ENCODE measurements at places on chromosomes 13 and 19.

DNA sequence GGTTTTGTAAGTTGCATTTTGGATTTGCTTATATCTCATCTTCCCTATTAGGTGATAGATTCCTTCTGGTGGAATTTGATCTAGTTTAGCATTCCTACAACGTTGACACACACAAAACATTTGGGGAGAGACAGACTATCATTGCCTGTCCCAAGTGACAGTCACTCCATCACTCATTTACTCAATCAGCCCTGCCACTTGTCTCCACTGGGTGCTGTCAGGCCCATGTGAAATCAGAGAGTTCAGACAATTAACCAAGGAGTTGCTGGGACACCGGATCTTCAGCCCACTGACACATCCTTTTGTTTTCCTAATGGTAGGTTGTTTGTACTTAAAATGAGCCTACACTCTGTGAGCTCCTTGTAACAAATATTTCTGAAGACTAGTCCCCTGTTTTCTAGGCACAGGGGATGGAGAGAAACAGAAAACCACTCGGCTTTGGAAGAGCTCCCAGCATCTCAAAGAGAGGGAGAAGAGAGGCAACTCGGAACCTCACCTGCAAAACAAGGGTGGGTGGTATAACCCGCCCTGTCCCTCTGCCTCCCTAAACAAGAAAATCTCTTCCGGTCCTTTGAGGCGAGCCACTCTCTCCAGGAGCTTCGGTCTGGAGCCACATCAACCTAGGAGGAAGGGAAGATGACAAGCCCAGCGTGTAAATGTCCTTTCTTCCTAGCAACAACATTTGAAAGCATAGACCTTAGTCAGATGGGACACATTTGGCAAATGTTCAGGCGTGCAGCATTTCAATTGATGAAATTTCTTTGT is 440.9 kb upstream of the KLF12 start:
- no peak for DNase-seq

- DNase-seq, result no peak
These were observed 92.3 kb downstream of the URI1 start for GRCh38 chr19:30034321-30034720.

DNA sequence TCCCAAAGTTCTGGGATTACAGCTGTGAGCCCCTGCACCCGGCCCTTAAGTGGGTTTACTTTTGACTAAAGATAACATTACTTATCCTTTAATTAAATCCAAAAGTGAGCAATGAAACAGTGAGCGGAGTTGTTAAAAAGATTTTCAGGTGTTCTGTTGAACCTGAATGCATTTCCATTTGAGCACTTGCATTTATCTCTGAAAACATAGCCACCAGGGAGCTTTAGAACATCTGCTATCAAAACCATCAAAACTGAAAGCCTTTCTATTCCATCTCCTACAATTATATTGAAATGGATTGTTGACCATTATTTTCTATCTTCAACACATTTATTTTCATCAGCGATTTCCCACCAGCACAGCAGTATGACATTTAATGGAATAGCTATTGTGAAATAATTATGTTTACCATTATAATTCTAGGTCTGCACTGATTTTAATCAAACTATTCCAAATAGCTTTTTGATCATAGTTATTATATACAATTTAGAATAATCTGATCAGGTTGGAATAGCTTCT is 269.0 kb downstream of the FGF14 start:
- no peak for DNase-seq

DNA sequence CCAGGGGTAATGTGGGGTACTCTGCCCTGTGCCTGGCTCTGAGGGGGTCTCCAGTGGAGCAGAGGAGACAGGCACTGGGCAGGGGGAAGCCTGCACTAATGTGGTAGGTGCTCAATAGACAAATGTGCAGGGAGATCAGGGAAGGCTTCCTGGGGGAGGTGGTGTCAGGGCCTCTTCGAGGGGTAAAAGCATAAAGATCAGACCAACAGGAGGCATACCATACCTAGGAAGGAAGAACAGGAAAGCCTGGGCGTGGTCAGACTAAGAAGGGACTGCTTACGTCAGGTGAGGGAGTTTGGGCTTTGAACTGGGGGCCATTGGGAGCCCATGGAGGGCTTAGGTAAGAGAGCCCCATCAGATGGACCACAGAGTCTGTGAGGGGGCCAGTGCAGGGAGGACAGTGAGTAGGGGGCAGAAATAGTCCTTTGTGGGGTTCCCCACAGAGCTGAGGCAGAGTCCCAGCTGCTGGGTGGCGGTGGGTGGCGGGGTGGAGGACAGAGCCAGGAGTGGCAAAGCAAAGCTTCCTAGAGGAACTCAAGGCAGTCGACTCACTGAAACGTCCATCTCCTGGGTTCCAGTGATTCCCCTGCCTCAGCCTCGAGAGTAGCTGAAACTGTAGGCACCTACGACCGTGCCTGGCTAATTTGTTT is 8.8 kb downstream of the PRR36 start:
- no peak for DNase-seq

- no peak for DNase-seq
These were observed 550.1 kb downstream of the DACH1 start for GRCh38 chr13:71316792-71317363.

DNA sequence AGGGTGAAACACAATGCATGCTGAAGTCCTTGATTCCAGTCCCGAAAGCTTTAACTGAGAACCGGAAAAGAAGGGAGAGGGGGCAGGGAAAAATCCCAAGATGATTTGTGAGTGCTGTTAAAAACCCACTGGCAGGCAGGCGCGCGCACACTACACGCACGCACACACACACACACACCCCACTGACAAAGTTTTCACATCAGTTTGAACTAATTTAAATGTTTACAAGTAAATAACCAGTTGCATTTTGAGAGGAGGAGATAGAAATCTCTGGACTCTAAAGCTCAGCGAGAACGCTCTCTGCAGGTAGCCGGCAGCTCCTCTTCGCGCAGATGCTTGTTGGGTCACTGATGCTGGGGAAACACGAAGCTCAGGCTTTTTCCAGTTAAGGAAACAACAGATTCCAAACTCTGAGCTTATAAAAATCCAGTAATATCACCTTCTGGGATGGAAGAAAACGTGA is 818 bp upstream of the SLITRK1 start:
- DNase-seq, result no peak

- DNase-seq, result no peak
These were observed 41.8 kb downstream of the TPT1 start for GRCh38 chr13:45299194-45299593.

DNA sequence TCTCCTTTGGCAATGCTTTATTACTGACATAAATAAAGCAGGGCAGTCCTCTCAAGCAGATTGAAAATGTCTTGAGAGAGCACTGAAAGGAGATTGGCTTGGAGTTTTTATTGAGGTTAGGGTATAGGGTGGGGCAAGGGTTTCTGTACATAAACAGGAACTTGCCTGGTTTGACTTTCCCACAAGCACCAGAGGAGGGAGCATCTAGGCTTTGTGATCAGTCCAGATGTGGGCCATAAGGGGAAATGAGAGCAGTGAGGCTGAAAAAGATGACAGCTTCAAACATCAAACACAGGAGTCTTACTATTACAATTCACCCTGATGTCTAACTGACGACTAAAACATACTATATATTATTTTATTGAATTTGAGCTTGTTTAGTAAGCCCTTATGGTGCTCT is 260.9 kb downstream of the MTUS2 start:
- no peak for DNase-seq

GRCh38 chr19:50673118-50673517 is 23.9 kb downstream of the C19orf81 start:
- no peak for DNase-seq

DNA sequence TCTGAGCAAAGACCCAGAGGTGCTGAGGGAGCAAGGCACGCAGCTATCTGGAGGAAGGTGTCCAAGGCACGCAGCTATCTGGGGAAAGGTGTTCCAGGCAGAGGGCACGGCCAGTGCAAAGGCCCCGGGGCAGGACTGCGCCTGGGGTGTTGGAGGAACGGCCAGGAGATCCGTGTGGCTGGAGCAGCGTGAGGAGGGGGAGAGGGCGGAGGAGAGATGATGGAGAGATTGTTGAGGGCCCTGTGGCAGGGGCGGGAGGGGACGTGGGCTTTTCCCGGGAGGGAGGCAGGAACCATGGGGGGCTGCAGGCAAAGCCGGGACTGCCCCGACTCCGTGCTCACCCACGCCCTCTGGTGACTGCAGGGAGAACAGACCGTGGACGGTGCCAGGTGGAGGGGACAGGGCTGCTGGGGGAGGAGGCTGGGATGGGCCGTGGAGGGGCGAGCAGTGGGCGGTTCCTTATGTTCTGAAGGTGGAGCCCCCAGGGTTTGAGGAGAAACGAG is 13.3 kb upstream of the MISP start:
- DNase-seq, result peak; percentile 60

- no peak for DNase-seq
These were observed 202.1 kb downstream of the KLF12 start for GRCh38 chr13:73932091-73932490.

DNA sequence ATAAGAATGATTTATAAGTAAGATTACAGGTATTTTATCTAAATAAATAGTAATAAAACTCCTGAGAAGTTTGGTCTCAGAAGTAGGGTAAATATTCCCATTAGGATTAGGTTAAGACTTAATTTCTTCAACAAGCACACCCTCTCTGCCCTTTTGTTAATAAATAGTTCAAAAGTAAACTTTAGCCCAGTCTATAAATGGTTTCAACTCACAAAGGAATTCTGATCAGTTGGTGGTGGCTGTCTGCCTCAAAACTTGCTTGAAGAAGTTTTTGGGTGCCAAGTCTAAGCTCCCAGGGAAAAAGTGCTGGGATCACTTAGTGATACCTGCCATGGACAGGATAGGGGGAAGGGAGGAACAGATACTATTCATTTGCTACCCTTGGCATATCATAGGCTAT is 22.9 kb downstream of the MBNL2 start:
- no peak for DNase-seq

DNA sequence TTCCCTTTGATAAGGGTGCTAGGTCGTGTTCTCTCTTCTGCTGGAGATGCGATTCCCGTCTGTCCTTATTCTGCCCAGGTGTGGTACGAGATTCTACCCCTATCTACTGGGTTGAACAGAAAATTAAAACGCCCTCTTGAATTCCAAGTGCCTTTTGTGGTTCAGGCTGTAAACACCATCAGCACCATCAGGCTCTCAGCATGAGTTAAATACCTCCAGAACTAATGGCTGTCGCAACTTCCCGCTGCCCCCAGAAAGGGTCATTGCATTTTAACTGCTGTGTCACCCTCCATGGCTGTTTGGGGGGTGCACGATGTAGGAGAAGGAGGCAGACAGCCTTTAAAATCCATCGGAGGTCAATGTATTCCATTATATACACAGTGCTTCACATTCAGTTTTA is 177.4 kb downstream of the OXGR1 start:
- DNase-seq, result no peak

DNA sequence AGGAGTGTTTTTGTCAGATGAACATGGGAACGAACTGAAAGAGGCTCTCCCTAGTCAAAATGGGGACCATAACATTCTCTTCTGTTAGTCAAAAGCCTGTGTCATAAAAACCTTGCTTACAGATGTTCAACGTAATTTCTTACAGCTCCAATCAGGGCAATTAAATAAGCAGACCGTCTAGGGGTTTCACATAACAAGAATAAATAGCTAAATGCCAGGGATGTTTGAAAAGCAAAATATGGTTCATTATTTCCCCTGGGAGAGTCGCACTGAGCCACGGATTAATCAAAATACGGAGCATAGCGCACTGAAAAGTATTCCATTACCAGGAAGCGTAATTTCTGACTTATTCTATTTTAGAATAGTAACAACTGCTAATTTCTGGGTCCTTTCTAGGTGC is 63.7 kb upstream of the MRI1 start:
- DNase-seq, result no peak

DNA sequence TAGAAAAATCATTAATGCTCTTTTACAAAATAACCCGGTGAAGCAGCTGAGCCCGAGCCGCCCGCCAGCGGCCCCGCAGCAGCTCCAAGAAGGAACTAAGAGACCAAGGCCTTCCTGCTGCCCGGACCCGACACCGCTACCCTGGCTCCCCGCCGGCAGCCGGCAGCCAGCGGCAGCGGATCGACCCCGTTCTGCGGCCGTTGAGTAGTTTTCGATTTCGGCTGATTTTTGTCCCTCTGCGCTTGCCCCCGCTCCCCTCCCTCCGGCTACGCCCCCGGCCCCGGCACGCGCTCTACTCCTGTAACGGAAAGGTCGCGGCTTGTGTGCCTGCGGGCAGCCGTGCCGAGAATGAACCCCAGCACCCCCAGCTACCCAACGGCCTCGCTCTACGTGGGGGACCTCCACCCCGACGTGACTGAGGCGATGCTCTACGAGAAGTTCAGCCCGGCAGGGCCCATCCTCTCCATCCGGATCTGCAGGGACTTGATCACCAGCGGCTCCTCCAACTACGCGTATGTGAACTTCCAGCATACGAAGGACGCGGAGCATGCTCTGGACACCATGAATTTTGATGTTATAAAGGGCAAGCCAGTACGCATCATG is at the start of gene PABPC3:
Gene PABPC3, plus strand, starts transcription at position 286 of the 603 bp plus-strand sequence. Its CDS starts 63 bp downstream, at position 349.
- DNase-seq, result no peak

GRCh38 chr13:35279500-35279899 is 197.0 kb downstream of the MAB21L1 start:
- no peak for DNase-seq

DNA sequence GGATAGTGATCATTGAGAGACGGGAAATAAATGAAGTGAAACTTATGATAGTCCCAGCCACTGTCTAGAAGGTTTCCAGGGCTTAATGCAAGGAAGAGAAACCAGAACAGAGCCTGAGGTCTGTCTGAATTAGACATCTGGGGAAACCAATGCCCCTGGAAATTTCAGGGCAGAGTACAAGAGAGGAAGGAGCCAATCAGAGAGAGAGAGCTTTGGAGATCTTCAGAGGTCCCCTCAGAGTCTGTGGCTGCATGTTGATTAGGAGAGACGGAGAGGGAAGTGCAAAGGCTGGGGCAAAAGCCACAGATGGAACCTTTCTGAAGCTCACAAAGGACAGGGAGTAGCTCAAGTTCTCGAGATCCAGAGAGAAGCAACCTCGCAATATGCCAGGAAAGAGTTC is 378.0 kb downstream of the DNAJC15 start:
- no peak for DNase-seq

GRCh38 chr13:106087201-106087600 is 448.3 kb downstream of the EFNB2 start:
- DNase-seq, result no peak

DNA sequence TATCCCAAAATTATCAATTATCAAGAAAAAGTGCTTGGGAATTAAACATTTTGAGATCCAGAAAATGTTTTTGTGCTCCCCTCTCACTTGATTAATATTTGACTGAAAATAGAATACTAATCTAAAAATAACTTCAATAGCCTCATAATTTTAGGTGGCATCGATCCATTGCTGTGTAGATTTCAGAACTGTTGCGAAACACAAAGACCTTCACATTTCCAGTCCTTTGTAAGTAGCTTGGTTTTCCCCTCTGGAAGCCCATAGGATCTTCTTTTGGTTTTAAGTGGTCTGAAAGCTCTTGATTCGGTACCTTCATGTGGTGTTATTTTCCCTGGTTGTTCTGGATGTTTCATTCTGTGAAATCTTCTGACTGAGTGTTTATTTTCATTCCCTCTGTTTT is 176.5 kb downstream of the NUFIP1 start:
- DNase-seq, result no peak

DNA sequence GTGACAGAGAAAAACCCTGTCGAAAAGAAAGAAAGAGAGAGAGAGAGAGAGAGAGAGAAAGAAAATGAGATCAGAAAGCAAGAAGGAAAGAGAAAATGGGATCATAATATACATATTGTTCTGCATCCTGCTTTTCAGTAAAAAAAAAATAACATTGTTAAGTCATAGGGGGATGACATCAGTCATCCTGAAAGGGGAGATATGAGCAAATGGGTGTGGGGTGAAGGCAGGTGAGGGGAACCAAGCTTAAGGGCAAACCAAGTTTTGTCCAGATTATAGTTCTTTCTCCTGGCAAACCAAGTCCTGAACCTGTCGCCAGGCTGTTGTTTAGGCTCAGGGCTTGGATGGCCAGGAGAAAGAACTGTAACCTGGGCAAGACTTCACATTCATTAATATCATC is 92.6 kb upstream of the TMTC4 start:
- no peak for DNase-seq
